ENCODE measurements at places on chromosomes 7 and 10.
A peak's percentile ranks its signal among the peaks of the same experiment; 100 is the strongest.

DNA sequence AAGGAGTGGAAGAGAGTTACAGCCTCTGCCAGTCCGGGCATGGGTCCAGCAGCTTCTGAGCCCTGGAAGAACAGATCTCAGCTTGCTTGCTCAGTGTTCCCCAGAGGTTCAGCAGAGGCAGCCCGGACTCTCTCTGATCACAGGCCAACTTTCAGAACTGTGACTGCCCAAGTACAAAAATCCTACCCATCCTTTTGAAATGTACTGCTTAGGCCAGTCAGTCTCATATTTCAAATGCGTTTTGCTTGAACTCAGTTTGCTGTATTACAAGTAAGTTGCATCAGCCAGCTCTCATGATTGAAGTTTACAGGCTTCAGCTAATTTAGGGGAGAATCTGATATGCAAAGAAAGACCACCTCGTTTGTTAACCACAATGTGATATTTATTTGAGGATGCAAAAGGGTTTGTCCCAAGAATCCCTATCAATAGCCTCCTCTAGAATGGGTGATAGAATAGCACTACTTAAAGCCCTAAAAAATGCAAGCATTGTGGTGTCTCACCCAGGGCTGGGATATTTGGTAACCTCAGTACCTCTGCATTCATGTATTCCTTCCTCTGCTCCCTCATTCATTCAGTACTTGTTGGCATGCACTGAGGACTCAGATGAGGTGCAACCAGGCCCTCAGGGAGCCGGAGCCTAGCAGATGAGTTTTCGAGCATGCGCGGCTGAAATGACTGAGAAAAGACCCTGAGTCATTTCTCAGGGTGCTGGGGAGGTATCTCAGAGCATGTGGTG is 7.0 kb downstream of the AIMP2 start:
- no peak for ATAC-seq

- ATAC-seq, result no peak
Measured at GRCh38 chr7:110076194-110076593, 1014.7 kb upstream of the LRRN3 start.

- no peak for ATAC-seq
Measured at GRCh38 chr10:100750291-100751210, 5.2 kb downstream of the PAX2 start.

DNA sequence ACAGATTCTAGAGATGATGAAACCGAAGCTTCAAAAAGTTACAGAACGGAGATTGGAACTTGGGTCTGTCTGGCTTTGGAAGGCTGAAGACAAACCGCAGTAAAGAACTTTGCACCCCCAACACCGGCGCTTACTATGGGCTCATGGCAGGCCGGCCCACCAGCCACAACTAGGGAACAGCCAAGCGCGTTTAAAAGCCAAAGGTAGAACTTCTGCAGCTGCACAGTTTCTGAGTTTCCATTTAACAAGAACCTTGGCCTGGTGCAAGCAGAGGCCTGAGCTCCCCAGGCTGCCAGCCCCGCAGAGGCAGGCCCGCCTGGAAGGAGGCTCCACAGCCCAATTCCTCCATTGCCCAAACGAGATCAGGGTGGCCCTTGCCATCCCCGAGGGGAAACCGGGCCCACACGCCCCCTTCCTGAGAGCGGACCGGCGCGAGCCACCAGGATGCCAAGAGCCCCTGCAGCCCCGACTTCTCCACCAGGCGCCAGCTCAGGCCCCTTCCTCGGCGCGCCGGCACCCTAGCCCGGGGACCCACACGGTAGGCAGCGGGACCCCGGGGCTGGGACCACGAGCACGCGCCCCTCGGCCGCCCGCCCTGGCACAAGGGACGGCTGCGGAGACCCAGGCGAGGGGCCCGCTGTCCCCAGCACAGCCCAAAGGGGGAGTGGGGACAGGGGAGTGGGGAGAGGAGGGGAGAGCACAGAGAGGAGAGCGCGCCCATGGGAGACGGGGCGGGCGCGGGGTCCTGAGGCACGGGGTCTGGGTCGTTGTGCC is 566 bp downstream of the MAD1L1 start:
- ATAC-seq, result peak; percentile 61

DNA sequence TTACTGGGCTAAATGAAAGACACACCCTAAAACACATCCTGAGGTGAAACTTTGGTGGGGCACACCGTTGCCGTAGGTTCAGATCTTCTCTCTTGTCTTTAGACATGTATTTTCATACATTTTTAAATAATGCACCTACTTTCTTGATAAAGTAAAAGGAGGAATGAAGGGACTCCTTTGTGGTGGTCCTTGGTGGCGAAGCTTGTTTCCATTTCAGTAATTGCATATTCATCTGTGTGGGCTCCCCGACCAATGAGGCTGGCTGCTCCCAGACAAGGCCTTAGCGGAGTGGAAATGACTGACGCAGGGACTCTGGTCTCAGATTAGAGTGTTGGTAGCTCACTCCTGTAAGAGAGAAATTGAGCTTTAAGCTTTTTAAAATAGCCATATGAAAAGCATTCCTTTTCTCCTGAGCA is 815 bp downstream of the CCSER2 start:
- peak; percentile 53 for ATAC-seq

GRCh38 chr10:112570585-112570984 is 123.6 kb downstream of the VTI1A start:
- ATAC-seq, result no peak

DNA sequence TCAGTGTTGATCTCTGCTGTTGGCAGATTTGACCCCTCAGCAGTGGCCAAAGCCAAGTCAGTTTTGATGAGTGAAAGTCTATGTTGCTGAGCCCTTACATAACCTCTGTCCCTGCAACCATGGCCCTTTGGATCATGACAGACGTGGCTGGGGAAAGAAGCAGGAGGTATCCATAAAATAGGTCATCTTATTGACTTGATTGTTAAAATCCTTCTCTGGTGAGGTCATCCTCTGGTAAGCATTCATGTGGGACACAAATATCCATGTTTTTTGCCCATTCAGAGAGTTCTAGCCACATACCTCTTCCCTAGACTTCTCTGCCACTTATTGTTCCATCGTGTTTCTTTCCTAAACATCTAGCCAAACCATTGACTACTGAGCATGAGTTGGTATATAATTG is 251.9 kb upstream of the PTER start:
- no peak for ATAC-seq

Data from activated CD4-positive, CD25-positive, alpha-beta regulatory T cell treated with anti-CD3 and anti-CD28 coated beads, Interleukin-2, amount 50 U/mL, for 24 hours (primary cell).